ENCODE measurements at places on chromosomes 1 and 21.

- no peak for DNase-seq
Measured at GRCh38 chr1:230068952-230069684, 2.1 kb downstream of the GALNT2 start.

DNA sequence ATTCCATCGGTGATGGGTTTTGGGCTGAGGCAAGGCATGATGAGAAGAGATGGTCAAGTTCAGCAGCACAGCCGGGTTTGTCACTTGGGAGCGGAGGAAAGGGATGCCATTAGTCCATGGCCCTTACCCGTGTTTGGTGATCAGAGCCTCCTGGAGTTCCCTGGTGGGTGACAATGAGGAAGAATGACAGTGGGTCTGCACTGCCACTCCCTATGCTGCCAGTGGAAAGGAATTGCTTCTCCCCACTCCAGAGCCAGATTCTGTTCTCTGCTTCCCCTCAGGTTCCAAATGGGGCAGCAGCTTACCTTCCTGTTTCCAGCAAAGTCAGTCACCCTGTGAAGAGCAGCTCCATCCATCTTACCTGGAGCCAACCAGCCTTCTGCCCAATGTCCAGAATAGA, 393.1 kb downstream of the PTPRU start:
- no peak for DNase-seq

DNA sequence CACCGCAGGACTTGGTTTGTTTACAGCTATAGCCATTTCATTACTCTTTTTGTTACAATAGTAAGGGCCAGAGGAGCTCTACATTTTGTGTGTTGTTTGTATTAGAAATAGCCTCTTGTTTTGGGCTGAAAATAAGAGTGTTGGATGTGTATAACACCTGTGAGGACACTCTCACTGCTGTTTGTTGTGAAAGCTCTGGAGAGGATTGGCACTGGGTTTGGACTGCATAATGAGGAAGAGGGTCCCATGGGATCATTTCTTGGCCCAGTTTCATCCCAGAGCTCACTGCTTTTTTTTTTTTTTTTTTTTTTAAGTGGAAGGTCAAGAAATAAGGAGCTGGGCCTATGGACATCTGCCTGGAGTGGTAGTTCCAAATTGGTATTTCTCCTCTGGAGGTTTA, 61.6 kb upstream of the KIAA0040 start:
- DNase-seq = no peak

DNA sequence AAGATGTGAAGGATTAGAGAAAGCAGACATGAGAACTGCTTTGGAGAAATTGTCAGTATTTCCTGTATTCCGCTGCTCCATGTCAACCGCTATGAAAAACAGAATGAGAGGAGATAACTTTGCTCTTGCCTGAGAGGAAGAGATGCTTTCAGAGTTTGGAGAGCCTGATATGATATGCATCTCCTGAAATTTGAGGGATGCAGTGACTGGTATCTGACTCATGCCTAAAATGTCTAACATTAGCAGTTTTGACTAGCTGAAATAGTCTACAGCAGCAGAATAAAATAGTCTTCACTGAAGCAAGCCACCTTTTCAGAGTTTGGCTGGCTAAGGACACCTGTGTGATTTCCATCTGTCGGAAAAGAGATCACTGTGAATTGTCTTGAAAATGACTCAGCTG, 165.8 kb upstream of the LRRC7 start:
- no peak for DNase-seq

- DNase-seq = no peak
Measured at GRCh38 chr1:34190692-34191091, 14.0 kb downstream of the C1orf94 start.

GRCh38 chr1:236280438-236281197, 1.1 kb downstream of the ERO1B start:
- DNase-seq = no peak

DNA sequence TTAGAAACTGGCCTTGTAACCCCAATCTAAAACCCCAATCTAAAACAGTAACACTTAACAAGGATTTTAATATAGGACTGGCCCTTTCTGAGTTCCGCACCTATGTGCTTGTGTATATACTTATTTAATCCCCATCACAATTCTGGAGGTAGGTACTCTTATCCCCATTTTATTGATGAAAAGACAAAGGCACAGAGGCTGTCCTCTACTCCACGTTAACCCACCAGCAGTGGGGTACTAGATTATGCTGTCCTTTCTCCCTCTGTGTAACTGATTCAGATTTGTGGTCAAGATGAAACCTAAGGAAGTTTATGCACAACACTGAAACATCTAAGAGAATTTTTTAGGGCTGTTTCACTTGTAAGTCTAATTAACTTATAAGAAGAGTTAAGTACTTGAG, 175.3 kb downstream of the RERE start:
- DNase-seq = no peak

DNA sequence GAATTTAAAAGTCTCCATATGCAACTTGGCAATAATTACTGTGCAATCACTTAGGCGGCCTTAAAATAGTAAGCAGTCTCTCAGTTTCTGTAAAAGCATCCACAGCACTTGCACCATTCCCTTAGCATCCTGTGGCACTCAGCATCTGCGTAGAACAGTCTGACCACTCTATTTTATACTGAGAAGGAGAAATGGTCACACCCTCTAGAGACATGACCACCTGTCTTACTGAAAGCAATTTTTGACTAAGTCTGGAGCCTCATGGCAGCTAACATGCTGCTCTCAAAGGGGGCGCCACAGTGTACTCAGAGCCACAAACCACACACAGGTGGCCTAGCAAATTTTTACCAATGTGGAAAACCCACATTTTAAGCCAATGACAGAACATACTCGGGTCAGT, 62.0 kb downstream of the KCNK1 start:
- DNase-seq = no peak

- DNase-seq = no peak
Measured at GRCh38 chr1:196091397-196092135, 516.7 kb downstream of the KCNT2 start.

GRCh38 chr1:205852969-205853368, 3.0 kb upstream of the PM20D1 start:
- no peak for DNase-seq

DNA sequence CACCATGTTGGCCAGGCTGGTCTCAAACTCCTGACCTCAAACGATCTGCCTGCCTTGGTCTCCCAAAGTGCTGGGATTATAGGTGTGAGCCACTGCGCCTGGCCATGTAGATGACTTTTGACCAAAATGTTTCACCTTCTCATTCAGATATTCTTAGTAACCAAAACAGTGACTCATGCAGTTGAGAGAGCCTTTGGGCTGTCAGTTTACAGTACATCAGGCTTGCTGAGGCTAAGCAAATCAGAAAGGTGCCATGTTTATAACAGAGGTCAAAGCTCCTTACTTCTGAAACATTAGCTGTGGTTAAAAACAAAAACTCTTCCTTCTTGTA, 21.0 kb downstream of the CNIH4 start:
- no peak for DNase-seq

DNA sequence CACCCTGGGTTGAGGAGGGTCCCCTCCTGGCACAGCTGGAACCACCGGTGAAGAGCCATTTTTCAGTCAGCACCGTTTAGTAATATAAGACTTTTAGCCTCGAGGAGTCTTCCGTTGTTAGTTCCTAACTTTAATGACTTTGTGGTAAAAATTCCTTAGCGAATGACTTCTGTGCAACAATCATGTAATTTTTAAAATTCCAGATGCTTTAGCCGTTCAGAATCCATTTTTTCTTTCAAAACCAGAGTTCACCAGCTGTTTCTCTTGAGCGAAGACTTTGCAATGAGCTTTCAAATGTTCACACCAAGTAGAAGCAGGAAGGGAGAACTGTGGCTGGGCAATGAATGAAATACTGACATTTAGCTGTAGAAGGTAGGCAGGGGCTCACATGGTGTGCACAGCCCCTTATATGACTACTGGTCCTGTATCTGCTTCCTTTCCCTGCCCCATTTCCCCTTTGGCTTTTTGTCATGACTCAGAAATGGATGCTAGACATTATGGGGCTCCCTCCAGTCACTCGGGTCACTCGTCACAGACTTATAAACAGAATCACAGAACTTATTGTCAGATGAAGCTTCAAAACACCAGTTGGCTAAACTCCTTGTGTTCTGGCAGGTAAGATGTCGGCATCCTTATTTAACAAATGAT, 4.1 kb downstream of the DISC1 start:
- no peak for DNase-seq

DNA sequence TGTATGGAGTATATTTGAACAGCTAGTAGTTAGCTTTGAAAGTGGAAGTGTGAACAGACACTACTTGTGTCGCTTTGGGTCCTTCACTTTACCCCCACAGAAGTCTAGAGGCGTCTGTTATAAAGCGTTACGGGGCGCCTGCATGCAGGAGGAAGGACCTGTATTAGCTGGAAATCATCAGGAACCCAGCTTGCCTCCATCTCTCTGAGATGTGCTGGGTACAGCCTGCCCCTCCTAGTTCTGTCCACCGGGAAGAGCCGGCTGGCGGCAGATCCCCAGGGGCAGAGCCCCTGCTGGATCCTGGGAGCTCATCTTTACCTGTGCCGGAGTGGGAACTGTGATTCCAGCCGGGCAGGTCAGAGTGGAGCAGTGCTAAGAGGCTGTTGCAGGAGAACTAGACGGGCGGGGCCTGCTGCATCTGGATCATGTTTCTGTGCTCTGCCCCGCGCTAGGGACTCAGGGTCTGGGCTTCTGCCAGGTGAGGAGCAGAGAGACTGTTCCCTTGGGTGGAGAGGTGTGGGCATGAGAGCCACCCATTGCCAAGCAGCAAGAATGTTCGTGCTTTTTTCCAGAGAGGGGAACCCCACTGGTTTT, 22.3 kb upstream of the SPSB1 start:
- no peak for DNase-seq

GRCh38 chr1:201766131-201766866, 62.7 kb upstream of the IPO9 start:
- no peak for DNase-seq

DNA sequence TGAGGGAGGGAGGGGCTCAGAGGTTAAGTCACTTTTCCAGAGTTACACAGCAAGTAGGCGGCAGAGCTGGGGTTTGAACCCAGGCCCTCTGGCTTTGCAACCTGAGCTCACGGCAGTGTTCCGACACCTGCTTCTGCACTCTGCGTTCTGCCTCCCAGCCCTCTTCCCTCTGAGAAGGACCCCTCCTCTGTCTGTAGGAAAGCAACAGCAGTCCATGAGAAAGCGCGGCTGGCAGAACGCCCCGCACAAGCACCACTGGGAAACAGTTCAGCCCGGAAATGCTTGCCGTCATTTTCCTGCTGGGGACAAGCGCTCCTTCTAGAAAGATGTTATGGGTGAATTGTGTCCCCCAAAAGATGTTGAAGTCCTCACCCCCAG, 241.1 kb downstream of the NPHP4 start:
- no peak for DNase-seq
